ENCODE measurements at places on chromosomes 5 and 9.

DNA sequence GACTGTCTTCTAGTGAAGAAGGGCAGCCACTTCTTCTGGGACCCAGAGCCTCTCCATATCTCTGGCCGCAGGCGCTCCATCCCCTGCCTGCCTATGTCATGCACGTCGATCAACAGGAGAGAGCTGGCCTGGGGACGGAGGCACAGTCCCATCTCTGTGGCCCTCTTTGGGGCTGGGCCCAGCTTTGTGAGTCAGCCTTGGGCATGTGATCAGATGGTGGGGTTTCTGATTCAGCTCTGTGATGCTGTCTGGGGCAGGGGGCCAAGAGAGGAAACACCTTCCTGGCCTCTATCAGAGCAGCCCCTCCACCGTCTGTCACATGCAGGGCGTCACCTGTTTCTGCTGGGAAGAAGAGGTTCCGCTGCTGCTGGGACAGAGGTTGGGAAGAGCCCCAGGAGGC lies 72.6 kb downstream of the MVB12B start:
- DNase-seq, result no peak

DNA sequence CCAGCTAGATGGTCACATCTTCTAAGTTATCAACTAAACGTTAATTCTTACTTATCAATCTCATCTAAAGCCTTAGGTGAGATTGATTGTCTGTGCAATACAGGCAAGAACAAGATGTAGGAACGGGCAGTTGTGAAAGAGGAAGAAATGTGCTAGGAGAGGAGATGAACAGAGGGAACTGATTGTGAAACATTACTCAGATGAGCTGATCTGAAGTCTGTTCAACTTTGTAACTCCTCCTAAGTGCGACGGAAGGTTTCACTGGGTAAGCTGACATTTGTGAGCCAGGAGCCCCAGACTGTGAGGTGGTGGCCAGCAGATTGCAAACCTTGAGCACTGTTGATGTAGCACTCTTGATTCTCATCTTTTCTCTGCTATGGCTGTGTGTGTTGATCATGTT lies 204.1 kb downstream of the CD180 start:
- DNase-seq, result no peak

GRCh38 chr9:103902263-103902662 lies 191.8 kb upstream of the SMC2 start:
- DNase-seq, result no peak

DNA sequence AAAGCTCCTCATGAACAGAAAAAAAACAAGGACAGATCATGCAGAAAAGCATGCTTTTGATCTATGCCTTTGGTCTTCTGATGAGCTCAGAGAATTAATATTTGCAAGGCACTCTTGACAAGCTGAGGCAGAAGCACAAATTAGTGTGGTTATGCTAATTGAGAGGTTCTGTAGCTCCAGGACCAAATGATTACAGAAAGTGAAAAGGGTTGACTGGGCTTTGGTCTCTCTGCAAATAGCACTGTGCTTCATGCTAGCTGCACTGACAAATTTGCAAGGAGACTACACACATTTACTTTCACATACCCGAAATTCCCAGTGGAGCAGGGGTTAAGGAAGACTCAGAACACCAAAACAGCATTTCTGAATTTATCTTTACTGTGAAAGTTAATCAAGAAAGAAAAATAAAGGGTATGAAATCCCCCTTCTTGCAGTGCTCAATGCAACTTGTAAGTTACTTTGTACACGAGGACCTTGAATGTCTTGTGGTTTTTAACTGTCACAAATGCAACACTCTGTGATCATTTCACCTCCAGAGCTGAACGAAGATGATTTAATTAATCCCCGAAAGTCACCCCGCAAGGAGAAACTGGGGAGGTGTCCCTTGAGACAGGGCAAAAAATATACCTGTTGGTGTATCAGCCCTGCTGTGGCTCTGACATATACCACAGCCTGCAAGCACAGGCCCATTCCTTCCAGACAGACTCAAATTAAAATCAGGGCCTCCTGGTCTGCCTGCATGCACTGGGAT lies 11.9 kb downstream of the RAPGEF1 start:
- no peak for DNase-seq

- no peak for DNase-seq
These were observed 312.3 kb upstream of the PRR16 start for GRCh38 chr5:120151825-120152224.

DNA sequence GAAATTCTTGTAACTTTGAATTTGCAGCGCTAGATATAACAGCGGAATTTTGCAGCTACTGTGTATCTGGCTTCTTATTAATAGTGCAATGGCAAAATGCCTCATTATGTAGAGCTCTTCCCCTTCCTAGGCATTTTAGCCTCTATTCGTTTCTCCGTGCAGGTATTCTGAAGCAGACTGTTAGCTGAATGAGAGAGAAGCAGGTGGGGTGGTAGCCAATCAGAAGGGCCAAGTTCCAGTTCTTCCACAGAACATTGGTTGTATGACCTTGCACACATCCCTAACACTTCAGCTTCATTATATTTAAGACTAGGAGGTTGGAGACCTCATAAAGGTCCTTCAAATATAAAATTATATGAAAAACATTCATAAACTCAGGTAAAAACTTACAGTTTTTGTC lies 1.2 kb upstream of the VPS13A start:
- no peak for DNase-seq

DNA sequence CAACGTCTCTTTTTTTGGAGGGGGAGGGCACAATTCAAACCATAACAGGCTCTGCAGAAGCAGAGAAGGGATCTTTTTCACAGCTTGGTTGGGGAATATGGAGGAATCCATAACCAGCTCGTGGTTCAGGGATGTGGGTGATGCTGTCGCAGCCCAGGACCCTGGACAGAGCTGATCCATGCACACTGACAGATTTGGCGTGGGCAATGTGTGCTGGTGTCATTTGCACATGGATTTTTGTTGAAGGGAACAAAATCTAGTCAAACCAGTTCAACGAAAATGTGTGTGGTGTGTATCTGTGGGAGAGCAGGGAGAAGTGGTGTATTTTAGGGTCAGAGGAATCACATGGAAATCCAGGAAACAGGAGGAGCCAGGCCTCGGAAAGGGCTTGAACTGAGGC lies 4.2 kb downstream of the DOCK2 start:
- DNase-seq, result no peak

- DNase-seq, result no peak
These were observed 57.8 kb downstream of the PARP8 start for GRCh38 chr5:50724262-50724661.

DNA sequence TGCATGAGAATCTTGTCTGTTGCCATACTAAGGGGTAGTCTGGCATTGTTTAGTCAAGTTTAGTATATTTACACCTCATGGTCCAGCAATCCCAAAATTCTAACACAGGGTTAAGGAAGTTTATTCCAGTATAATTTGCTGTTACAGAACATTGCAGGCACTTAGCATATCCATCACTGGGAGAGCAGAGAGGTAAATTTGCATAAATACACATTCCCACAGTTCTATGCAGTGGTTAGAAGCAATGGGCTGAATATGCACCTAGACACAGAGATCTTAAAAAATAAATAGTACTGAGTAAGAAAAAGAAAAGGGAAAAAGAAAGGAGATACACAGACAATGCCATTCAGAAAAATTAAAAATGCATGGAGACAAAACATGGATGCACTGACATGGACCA lies 692.3 kb upstream of the MEF2C start:
- no peak for DNase-seq

DNA sequence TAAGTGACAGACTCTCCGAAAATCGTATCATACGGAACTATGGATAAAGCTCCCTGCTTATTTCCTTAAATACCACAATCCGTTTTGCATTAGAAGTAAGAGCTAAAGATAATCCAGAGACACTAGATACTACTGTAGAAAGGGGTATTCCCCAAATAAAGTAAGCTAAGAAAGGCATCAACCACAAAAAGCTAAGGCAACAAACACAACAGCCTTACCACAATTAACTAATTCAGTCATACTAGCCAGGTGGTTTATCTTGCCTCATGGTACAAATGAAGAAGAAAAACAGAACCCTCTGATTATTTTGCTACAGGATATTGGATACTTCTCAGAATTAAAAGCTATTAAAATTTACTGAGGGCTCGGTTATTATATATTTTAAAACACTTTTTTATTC lies 14.1 kb downstream of the ERP44 start:
- DNase-seq, result no peak

DNA sequence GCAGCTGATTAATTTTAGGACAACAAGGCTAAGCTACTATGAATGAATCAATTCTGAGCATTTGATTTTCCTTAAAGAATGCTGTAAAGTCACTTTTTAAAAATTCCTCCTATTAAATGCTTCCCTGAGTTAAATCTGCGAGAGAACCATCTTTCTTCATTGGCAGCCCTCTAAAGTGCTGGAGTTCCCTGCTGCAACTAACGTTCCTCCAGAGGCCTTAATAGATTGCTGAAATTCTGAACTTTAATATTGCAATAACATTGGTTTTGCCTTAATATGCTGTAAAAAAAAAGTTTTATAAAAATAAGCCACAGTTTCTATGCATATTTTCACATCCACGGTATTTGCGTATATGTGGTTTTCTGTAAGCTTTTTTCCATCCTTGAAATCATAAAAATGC lies 298.0 kb upstream of the PIK3R1 start:
- no peak for DNase-seq

GRCh38 chr9:136728548-136729123 lies 14.1 kb downstream of the LCN10 start:
- DNase-seq, result no peak

DNA sequence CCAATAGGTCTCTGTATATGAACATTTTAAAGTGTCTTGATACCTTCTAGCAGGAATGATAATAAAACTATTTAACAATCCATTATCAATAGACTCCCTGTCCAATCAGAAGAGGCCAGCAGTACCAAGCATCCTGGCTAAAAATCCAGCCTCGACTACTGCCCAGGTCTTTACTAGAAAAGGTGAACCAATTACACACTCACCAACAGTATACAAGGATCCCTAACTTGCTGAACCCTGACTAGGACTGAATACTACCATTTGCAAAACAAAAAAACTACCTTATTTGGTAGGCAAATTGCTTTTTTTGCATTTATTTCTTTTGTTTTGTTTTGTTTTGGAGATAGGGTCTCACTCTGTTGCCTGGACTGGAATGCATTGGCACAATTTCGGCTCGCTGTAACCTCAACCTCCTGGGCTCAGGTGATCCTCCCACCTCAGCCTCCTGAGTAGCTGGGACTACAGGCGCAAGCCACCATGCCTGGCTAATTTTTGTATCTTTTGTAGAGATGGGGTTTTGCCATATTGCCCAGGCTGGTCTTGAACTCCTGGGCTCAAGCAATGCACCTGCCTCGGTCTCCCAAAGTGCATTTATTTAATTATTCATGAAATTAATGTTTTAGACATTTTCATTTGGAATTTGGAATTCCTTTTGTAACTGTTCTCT lies 27.5 kb downstream of the FNBP1 start:
- DNase-seq, result no peak

GRCh38 chr5:150399524-150400211 lies 13.0 kb downstream of the CD74 start:
- no peak for DNase-seq

- DNase-seq, result no peak
These were observed 582.0 kb upstream of the TUSC1 start for GRCh38 chr9:26260238-26260637.

DNA sequence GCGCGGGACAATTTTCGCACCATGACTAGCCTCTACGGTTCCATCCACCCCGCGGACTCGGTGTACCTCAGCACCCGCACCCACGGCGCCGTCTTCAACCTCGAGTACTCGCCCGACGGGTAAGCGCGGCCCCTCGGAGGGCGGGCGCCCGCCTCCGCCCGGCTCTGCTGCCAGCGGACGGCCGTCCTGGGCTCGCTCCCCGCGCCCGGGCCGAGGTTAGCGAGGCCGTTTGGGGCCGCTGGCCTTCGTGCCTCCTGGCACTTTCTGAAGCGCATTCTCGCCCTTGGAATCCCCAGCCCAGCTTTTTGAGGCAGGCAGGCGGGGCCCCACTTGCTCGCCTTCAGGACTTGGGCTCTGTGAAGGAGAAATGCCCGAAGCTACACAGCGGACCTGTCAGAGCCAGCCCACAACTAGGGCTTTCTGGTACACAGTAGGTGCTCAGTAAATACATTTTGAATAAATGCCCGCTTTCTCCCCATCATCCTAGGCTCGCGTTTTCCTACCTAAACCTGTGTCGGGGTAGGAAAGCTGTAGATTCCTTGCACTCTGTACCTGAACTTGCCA lies 772 bp downstream of the DCAF10 start:
- DNase-seq, result no peak

DNA sequence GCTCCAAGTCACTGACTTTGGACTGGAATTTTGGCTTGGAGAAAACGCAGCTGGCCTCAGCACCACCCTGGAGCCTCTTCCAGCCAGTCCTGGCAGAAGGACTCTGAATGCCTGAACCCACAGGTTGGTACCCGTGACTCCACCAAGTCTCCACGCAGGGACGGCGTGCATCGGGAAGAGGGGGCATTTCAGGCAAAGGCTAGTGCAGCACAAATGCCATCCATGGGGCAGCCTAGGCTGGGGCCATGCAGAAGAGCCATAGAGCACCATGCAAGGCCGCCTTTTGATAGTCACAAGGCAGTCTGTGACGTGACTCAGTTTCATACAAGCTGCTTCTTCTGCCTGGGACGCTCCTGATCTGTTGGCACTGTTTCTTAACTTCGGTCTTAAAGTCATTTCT lies 28.0 kb downstream of the GDNF start:
- DNase-seq, result no peak

GRCh38 chr5:96312383-96312782 lies 120.7 kb downstream of the PCSK1 start:
- no peak for DNase-seq

DNA sequence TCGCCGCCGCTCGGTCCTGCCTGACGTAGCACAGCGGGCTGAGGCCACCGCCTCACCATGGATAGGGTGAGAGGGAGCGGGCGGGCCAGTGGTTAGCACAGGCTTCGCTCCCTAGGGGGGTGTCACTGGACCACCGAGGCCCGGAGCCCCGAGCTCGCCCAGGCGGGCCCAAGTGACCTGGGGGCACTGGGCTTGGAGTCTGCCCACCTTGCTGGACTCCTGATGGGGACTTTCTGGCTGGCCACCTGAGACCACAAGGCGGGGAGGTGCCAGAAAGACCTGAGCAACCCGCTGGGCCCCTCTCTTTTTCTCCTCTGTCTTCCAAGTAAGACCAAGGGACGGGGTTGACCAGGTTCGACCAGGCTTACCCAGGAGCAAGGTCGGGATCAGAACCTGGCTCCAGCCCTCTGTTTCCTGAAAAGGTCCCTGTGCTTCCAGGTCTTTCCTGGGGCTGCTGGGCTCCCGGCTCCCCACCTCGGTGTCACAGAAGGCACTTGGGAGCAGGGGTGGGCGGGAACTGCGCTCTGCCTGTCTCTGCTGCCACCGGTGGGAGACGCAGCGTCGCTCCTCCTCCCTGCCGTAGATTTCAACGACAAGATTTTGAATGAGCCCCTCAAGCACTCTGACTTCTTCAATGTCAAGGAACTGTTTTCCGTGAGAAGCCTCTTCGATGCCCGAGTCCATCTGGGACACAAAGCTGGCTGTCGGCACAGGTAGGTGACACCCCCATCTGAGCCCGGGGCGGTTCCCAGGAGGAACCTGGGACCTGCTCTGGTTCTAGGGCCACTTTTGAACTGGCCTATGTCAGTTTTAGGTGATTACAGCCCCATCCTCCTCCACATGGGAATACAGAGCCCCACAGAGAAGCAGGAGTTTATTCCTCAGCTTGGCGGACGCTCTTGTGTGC lies 1.0 kb downstream of the MRPS2 start:
- DNase-seq, result no peak

- DNase-seq, result no peak
These were observed 373.3 kb upstream of the KLF4 start for GRCh38 chr9:107862881-107863280.
